ENCODE measurements at places on chromosomes 7 and 10.

GRCh38 chr7:18295781-18296423 is 199.6 kb upstream of the HDAC9 start:
- no peak for DNase-seq

GRCh38 chr10:8042721-8043568 is 11.5 kb upstream of the GATA3 start:
- DNase-seq: no peak

DNA sequence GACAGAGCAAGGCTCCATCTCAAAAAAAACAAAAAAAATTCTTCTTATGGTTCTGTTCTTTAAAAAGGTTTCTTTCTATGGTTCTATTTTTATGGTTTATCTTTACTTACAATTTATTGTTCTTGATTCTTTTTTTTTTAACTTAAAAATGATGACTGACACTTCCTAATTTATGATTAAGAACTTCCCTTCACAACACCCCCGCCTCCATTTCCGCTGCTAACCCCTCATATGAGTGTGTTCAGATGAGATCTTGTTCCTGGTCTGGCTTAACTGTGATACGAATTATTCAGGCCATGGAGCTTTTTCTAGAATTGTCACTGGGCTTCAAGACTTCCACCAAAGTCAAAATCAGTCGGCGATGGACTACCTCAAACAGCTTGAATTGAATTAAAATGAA is 33.9 kb downstream of the PTER start:
- DNase-seq: no peak

GRCh38 chr7:907158-907980 is 31.0 kb downstream of the GET4 start:
- DNase-seq: no peak

GRCh38 chr10:132109341-132110110 is 43.8 kb downstream of the JAKMIP3 start:
- no peak for DNase-seq

- no peak for DNase-seq
Measured at GRCh38 chr7:78684201-78684600, 769.3 kb downstream of the MAGI2 start.

GRCh38 chr7:122652876-122653275 is 46.0 kb downstream of the RNF133 start:
- DNase-seq: no peak

GRCh38 chr7:27179503-27180430 is 5.3 kb downstream of the HOXA11 start:
- DNase-seq: peak; percentile 82

- DNase-seq: no peak
Measured at GRCh38 chr10:51878695-51879094, 179.3 kb upstream of the CSTF2T start.

- DNase-seq: no peak
Measured at GRCh38 chr7:55273186-55273980, 91.8 kb upstream of the LANCL2 start.

GRCh38 chr10:34736976-34737771 is 77.9 kb downstream of the PARD3 start:
- no peak for DNase-seq

GRCh38 chr10:73414230-73414945 is 530 bp upstream of the ANXA7 start:
- no peak for DNase-seq

DNA sequence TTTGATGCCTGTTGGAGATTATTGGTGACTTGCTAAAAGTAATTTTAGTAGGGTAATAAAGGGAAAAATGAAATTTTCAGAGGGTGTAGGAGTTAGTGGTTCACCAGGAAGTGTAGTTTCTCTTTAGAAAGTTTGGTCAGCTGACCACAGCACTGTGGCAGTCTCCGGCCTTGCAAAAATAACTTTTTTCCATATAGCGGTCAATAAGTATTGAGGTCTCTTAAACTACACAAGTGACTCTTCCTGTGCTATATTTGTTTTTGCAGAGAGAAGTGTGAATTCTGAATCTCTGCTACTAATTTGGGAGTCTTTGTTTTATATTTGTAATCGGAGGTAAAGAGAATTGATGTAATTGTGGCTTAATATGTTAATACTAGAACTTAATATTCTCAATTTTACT is 24.3 kb downstream of the PTPN12 start:
- no peak for DNase-seq

DNA sequence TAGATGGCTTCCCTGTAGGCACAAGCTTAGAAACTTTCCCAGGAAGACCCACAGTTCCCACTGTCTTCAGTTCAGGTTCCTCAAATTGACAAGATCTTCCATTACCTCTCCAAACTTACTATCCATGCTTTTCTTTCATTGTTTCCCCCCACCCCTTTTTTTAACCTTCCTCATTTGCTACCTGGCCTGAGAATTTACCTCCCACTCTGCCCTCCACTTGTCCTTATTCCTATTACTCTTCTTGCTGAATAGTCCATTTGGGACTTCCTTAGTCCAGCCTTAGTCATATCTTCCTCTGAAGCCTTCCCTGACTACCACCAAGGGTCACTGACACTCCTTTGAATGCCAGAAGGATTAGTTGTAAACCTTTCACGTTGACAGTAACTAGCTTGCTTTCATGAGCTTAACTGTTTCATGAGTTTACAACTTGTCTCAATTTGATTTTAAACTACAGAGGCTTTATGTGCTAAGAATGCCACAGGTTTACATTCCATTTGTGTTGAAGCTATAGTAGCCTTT is 1.2 kb upstream of the CALU start:
- DNase-seq: peak; percentile 75

DNA sequence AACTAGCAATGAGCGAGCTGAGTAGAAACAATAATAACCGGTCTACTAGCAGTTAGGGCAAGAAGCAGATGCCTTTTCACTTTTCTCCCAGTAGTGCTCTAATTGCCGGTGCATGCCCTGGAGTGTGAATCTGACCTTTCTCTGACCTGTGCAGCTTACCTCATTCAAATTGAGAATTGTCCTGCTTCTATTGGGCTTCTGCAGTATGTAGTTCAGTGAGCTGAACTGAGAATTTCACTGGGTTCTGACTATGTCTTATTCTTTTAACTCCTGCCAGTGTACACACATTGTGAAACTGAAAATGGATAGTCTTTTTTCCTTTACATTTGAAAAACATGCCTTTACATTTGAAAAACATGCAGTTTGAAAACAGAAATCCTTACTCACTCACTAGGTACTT is 157.9 kb upstream of the GRM3 start:
- DNase-seq: no peak

DNA sequence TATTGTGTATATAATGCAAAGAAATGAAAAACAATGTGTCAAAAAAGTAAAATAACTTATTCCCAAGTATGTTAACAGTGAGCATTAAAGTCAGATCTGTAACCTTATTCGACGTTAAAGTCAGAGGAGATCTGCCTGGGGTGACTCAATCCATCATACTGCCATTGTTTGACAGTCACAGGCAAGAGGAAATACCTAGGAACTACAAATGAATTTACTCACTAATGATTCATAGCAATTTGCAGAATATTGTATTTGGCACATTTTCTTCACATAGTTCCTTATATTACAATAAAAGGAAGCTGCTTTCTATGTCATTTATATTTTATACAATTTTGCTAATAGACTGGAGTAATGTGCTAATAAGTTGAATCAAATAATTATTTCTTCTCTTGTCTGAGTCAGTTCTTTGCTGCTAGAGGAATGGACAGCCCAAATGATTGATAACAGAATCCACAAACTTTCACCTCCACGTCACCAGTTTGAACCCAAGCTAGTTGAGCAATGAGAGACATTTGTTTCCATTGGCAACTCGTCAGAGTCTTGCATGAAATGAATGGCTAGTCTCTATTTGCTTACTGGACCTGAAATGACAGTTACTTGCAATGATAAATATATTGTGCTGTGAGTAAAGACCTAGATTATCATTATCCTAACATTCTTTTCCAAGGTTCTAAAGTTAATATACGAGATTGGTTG is 48.5 kb upstream of the TMEM106B start:
- peak; percentile 37 for DNase-seq

- DNase-seq: peak; percentile 32
Measured at GRCh38 chr7:129213828-129214227, 11.0 kb upstream of the AHCYL2 start.

DNA sequence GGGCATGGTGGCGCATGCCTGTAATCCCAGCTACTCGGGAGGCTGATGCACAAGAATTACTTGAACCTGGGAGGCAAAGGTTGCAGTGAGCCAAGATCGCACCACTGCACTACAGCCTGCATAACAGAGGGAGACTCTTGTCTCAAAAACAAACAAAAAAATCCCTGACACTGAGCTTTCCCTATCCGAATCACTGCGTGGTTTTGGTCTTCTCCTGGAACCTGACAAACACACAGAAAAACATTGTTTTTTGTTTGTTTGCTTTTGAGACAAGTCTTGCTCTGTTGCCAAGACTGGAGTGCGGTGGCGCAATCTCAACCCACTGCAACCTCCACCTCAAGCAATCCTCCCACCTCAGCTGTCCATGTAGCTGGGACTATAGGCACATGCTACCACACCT is 50.4 kb upstream of the PTPRN2 start:
- no peak for DNase-seq

DNA sequence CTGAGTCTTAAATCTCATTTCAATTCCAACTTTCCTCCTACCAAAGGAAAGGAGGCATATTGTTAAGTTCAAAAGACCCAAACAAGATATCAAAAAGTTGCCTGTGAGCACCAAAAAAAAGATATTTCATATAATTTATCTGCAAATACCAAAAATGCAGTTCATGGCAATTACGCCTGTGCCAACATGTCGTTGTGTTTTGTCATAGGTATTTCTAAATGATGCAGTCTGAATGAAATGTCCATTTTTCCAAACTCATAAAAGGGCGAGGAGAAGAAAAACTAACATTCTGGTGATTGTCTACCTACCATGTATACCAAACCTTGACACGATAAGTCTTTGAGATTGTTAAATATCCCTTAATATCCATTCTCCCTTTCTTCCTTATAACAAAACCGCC is 109.8 kb downstream of the SGMS1 start:
- DNase-seq: no peak

DNA sequence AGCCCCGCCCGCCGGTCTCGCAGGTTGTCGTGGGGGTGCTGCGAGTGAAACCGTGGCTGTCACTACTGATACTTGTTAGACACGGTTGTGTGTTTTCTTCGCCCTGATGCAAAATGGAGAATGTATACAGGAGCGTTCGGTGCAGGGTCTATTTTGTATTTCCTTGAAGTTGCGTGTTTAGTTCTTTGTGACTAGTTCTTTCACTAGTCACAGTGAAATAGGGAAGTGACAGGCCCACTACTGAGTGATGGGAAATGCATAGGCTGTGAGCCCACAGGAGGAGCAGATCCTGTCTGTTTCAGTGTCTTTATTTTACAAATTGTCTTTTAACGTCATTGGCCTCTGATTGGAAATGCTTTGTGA is 675 bp downstream of the ABRAXAS2 start:
- DNase-seq: peak; percentile 36

DNA sequence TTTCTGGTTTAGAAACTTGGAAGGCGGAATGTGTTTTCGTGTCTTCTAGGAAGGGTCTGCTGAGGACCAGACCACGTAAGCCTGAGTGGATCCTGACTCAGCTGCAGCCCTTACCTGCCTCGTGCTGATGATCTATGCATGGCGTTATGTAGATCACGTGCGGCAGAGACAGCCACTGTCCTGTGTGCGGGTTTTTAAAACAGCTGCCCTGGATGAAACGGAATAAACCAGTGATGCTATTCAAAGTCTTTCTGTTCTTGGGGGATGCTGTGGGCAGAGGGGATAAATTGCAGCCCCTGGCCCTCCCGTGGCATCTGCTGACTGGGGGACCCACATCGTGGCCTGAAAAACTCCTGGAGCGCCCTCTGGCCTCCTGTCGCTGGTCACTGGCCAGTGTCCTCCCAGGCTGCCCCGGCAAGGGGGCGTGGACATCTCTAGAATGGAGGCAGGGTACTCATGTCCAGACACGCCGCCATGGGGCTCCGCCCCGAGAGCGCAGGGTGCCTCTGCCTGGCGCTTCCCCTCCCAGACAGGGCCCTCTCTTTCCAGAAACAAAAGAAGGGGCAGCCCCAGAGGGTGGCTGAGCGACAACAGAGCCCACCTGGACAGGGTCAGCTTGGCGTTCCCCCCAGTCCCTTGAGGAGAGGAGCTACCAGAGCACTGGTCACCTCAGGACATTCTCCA is 13.2 kb downstream of the ALKBH4 start:
- no peak for DNase-seq

DNA sequence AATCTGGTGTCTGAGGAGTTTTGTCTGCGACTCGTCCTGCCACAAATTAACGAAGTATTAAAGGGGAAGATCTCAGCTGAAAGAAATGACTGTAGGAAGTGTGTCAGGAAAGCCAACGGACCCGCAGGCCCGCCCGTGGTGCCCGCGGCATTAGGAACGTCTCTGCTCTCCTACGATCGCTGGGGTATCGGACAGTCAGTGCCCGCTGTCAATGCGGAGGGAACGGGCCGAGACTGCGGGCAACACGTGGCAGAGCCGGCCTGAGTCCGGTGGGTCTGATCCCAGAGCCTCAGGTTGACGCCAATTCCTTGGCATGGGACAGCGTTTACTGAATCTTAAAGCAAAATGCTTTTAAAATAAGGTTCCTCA is 128.7 kb downstream of the KBTBD2 start:
- DNase-seq: no peak

DNA sequence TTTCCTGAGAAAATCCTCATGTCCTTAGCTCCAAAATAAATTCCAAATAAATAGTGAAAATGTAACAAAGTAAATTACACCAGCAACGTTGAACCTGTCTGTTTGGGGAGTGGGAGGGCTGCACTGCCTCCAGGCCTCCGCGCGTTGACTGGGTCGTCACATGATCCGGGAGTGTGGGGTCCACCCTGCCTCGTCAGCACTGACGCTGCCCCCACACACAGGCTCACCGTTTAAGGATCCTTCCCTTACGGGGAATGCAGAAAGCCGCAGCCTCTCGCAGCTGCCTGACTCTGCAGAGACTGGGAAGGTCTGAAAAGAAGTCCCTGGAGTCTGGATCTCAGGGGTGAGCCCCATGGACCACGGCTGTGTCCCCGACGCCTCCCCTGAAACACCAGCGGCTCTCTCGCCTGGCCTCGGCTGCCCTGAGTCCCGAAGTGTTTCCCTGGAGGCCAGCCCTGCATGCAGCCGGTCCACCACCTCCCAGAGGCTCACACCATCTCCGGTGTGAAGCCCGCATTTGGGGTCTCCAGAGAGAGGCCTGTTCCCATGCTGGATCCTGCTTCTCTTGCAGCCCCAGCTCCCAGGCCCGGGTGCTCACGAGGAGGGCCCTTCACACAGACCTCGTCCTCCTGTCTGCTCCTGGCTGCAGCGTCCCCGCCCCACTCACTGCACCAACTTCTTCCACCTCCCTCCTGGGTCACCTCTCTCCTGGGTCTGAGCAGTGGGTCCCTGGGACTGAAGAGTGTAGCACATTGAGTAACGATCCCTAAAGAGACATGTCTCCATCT is 49.5 kb upstream of the ADGRA1 start:
- no peak for DNase-seq

- DNase-seq: no peak
Measured at GRCh38 chr7:131648491-131648890, 92.1 kb upstream of the PODXL start.

- DNase-seq: no peak
Measured at GRCh38 chr10:43376828-43377423, 5.5 kb downstream of the FXYD4 start.

- DNase-seq: no peak
Measured at GRCh38 chr10:35091994-35092790, 2.1 kb upstream of the CUL2 start.
